DMS153 (cell line): ENCODE measurements at places on chromosomes 6 and 20.

- no peak for DNase-seq
These were observed 21.2 kb upstream of the ABT1 start for GRCh38 chr6:26575494-26575939.

DNA sequence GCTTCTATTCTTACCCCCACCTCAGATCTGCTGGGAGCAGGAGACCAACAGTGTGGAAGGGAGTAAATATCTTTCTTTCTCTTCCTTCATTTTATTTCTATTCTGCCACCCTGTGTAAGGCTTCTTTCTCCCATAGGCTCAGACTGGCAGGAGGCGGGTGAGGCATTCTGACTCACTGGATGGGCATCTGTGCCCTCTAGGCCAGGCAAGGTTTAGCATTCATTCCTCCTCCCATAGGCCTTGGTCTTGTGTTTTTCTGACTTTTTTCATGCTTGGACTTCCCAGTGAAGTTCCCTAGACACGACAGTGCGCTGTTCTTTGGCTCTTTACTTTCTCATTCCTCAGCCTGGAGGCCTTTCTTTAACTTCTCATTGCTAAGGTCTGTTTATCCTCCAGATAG lies 235.2 kb downstream of the SYNE1 start:
- no peak for DNase-seq

DNA sequence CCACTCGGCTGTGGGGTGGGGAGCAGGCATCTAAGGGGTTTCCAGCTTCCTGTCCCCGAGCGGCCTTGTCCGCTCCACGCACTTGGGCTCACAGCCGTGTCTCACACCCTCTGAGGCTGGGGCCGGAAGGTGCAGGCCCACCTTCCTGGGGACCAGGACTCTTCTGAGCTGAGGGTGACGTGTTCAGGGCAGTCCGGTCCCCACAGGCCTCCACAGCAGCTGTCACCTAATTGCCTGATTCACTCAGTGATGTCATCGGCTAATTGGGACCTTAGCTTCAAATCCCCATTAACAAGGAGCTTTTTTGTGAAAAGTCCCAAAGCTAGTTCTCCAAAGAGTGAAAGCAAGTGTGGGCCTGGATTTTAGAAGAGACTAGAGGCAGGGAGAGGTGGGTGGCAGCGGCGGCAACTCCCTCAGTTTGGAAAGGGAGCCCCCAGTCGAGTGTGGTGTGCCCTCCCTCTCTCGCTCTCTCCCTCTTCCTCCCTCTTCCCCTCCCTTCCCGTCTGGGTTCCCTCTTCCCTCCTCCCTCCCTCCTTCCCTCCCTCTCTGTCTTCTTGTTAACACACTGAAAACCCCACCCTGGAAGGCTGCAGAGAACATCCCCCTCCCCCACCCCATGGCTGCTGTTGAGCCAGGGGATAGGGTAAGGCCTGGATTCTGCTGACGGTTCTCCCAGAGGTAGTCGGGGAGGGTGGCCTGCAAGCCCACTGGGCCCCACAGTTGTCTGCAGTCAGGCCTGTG lies 39.0 kb downstream of the MYT1 start:
- no peak for DNase-seq

DNA sequence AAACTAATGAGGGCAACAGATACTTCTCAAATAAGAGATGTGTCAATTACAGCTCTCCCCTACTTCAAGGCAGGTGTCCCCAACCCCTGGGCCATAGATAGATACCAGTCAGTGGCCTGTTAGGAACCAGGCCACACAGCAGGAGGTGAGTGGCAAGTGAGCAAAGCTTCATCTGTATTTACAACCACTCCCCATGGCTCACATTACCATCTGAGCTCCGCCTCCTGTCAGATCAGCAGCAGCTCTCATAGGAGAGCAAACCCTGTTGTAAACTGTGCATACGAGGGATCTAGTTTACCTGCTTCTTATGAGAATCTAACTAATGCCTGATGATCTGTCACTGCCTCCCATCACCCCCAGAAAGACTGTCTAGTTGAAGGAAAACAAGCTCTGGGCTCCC lies 422.1 kb downstream of the GJA1 start:
- no peak for DNase-seq

DNA sequence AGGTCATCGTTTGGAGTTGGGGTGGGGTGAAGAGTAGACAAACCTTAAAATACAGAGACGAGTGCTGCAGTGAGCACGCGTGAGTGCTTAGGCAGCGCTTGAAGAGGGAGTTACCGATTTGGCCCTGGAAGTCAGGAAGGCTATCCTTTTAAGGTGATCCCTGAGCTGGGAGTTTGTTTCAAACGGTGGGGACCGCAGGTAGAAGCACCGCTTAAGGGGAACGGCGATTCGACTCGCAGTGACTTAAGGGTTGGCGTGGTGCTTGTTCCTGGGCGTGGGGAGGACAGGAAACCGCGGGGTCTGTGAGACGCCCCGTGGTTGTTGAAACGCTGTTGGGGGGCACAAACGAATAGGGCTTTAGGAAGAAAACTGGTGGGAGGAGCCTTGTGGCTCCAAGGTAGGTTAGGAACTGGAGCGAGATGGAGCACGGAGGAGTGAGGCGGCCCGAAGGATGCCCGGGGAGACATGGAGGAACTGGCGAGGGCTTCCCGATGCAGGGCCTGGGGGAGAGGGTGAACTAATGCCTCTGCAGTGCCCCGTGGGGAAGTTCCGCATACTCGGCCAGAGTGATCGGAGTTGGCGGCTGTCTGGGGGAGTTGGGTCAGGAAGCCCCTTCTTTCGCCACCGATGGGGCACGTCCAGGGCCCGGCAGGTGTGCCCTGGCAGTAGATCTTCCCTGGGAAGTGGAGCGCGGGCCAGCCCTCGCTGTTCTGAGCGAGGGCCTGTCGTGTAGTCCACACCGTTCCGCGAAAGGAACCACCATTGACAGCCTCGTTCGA lies 1.3 kb upstream of the CDYL start:
- DNase-seq: no peak
